ENCODE measurements at places on chromosomes 4 and X.

DNA sequence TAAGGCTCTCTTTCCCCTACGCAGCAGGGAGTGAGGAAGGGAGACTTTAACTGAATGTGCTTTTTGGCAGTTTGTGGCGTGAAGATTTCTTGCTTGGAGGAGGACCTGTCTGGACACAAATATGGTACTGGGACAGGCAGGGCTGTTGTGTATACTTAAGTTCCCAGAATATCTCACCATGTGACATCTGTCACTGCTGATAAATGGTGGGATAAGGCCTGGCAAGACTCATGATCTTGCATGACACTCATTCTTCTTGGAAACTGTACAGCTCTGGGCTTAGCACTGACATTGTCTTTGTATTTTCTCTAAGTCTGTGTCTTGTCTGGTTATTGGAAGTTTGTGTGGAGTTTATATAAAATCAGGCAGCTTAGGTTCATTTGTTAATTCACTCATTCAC, 93.1 kb downstream of the STK32B start:
- DNase-seq: no peak

DNA sequence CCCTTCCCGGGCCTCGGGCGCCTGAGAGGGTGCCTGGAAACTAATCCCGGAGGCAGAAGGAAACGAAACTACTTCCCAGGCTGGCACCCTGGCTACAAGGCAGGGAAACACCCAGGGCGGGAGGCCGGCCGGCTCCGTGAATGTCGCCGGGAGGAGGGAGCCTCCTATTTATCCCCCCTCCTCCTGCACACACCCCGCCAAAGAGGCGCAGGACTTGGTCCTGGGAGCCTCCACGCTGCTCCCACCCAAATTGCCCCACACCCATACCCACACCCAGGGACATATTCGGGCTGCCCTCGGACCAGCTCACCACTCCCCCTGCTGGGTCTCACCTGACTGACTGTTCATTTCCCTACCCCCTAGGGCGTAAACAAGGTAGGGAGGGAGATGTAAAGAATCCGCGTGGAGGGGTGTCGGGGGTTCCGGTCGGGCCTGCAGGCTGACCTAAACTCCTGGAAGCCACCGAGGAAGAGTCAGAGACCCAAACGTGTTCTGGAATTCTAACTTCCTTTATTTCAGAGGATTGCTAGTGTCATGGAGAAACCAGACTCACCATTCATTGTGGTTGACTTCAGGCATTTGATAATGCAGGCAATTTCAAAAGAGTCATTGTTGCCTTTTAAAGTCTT, at the start of gene BTC:
TSS of gene BTC (minus strand) at position 142 of the 629 bp plus-strand sequence. CDS start 198 bp downstream, outside the sequence.
- DNase-seq: peak; percentile 65

DNA sequence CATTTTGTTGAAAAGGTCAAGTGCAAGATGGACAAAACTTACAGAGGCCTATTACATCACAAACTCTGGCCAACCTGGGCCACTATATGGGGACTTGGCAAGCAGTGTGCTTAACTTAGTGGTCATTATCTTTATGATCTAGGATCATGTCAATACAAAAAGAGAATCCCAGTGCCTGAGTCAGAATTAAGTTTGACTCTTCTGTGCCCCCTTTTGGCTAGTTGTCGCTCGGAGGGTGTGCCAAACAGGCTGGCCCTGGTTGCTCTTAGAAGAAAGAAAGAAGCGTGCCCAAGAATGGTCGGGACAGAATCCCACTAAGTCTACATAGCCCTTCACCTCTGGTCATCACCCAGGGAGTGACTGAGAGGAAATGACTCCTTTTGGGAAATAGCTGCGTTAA, 100.1 kb downstream of the EIF4E start:
- no peak for DNase-seq

GRCh38 chrX:126799059-126799458, 20.5 kb upstream of the PRR32 start:
- DNase-seq: no peak

Measured in kidney glomerular epithelial cell (primary cell).